Activated CD4-positive, alpha-beta T cell treated with anti-CD3 and anti-CD28 coated beads for 48 hours (primary cell): ENCODE measurements at places on chromosomes 2 and 18.

DNA sequence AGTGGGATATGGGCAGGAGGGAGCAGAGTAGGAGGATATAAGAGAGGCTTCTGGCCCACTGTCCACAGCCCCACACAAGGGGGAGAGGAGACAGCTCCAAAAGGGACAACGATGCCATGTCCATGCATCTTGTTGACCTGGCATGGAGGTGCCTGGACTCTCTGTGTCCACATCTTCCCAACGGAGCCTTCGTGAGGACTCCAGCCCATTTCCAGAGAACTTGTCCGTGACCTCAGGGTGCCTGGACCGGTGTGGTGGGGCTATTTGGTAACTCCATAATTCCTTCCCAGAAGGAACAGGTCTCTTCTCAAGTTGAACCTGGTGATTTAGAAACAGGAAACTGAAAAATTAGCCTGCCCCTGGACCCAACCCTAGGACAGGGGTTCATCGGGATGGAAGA is 133.9 kb downstream of the CYP26B1 start:
- no peak for DNase-seq

DNA sequence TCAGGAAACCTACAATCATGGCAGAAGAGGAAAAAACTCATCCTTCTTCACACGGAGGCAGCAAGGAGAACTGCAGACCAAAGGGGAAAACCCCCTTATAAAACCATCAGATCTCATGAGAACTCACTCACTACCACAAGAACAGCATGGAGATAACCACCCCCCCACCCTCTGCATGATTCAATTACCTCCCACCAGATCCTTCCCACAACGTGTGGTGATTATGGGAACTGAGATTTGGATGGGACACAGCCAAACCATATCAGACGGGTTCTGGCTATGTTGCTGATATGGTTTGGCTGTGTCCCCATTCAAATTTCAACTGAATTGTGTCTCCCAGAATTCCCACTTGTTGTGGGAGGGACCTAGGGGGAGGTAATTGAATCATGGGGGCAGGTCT is 28.7 kb upstream of the CCDC150 start:
- DNase-seq = no peak

DNA sequence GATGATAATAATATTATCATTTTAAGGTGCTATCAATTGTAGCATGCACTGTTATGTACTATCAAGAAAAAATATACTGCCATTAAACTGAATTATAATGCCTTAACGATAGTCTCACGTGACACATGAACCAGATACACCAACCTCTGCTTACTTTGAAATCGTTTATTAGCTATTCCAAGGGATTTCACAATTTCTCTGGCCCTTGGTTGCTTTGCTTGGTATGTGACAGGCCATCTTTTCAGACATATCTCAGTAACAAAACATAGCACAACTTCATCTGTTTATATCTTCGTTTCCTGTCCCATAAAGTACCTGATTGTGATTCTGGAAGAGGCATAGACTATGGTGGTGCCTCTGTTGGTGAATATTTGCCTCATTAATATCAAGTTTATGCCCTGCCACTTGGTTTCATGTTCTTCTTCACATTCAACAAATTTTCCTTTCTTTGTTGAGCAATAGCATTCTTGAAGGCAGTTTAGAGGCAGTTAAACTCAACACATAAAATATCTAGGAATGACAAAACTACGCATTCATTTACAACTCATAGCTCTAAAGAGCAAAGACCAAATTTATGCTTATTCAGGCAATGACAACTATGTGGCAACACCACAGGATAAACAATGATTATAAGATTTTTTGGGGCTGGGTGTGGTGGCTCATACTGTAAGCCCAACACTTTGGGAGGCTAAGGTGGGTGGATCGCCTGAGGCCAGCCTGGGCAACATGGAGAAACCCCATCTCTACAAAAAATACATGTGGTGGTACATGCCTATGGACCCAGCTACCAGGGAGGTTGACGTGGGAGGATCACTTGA is 84.3 kb downstream of the MCFD2 start:
- no peak for DNase-seq

DNA sequence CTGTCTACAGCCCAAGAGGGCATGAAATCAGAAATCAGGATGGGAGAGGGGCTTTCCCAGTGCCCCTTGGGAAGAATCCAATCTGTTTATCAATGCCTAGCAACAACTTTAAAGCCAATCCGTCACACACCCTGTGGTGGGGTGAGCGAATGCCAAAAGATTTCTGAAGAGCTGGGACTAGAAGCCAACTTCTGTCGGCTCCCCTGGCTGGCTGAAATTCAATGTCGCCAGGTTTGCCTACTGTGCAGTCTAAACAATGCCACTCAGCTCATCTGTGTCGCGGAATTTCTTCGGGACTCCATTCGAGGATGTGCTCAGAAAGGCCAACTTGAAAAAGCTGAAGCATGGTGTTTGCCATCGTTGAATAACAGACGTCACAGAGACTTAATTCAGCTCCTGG is 31.5 kb upstream of the NCKAP5 start:
- DNase-seq = no peak

DNA sequence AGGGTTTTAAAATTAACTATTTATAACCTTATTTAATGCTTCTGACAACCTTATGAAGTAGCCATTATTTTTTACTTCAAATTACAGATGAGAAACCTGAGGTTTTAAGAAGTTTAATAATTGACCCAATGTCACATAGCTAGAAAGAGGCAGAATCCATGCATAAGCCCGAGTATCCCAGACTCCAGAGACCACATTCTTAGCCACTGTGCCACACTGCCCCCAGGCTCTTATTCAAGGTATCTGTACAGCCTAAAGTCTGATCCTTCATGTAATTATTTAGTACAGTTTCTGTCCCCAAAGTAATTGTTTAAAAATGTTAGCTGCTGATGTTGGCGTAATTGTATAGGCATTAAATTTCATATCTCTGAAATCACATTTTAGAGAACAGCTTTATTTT is 124.7 kb upstream of the LRRTM1 start:
- no peak for DNase-seq

GRCh38 chr2:173288561-173288960 is 66.1 kb upstream of the CDCA7 start:
- DNase-seq = peak; percentile 36

DNA sequence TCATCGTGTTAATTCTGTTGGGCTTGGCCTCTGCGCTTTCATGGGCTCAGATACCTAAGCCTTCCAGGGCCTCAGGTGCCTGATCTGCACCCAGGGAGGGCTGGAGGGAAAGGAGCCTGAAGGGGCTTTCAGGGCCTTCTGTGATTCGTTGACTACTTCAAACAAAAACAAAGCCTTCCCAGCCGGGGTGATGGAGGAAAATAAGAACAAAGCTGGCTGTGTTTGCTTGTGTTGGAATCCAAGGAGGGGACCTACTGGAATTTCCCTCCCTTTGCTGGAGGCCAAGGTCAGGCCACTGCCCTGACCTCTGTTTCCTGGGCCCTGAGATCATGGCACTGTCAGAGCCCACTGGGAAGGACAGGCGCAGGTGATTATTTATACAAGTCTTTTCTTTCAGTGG is 135.3 kb downstream of the KLHL29 start:
- DNase-seq = no peak

DNA sequence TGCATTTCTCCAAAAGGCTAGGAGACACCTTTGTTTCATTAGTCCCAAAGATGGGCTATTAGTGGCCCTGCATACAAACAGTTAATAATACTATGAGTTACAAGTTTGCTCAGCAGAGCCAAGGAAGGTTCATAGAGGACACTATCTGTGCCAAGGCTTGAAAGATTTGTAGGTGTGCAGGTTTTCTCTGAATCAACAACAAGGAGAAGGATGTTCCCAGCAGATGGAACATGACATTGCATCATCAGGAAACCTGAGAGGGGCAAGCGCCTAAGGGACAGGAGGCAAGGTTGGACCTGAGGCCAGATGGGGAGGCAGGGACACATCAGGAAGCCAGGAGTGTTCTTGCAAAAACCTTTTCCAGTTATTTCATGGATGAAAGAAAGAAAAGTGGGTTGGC is 35.4 kb upstream of the STK17B start:
- DNase-seq = no peak

DNA sequence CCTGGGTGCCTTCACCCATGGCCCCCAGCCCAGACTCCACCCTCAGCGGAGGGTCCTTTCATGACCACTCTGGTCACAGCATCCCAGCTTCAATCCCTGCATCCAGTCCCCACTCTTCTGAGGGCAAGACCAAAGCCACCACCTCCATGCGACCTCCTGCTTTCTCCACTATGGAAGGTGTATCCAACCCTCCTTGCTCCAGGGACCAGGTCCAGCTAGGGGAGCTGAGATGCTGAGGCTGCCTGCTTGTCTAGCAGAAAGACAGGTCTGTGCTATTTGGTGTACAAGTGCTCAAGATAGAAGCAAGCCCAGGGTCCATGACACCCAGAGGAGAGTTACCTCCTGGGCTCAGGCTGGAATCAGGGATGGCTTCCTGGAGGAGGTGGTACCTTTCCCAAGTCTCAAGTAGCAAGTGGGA is 73.8 kb upstream of the RAB6C start:
- no peak for DNase-seq

DNA sequence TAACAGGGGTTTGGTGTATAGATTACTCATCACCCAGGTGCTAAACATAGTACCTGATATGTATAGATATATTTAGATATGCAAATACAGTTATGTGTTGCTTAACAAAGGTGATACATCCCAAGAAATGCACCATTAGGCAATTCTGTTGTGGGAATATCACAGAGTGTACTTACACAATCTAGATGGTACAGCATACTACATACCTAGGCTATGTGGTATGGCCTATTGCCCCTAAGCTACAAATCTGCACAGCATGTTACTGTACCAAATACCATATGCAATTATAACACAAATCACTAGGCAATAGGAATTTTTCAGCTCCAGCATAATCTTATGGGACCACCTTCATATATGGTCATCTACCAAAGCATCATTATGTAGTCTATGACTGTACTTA is 43.5 kb upstream of the NPAS2 start:
- DNase-seq = no peak

DNA sequence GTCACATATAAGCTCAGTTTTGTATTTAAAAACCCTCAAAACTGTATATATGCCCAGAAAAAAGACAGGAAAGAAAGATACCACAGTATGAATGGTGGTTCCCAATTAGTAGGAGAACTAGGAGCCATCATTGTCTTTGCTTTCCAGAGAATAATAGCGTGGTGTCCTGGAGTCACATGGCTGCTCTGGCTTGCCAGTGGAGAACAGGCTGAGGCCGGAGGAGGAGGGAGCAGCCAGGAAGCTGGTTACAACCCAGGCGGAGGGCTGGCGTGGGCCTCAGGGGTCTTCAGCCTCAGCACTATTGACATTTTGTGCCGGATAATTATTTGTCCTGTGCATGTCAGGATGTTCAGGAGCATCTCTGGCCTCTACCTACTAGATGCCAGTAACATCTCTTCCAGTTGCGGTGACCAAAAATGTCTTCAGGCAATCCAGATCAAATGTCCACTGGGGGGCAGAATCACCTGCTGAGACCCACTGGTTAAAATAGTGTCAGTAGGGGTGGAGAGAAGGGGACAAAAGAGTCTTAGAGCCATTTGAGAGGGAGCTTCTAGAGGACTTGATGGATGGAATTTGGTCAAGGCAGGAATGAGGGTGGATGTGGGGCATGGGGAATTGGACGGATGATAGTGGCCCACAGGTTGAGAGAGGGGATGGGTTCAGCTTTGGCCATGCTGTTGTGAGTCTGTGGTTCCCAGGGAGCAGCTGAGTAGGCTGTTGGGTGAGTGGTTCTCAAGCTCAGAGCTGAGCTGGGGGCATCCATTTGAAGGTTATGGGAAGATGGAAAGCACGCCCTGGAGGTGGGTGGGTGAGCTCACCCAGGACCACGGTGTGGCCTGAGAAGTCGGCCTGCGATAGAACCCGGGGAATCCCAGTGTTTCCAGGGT is 144.9 kb downstream of the AGAP1 start:
- DNase-seq = no peak
